NCI-H1417 treated with DMSO at 0.1 percent for 48 hours (cell line): ENCODE measurements at places on chromosomes 5 and 9.

DNA sequence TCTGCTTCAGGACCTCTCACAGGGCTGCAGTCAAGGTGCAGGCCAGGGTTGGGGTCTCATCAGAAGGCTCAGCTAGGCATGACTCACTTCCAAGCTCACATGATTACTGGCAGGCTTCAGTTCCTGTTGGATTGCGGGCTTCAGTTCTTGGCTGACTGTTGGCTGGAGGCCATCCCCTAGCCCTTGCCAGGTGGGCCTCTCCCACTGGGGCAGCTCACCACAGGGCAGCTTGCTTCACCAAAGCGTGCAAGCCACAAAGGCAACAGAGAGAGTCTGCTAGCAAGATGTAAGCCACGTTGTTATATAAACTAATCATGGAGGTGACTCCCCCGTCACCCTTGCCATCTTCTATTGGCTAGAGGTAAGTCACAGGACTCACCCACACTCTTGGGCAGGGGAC, 14.4 kb downstream of the CPLX2 start:
- no peak for DNase-seq

DNA sequence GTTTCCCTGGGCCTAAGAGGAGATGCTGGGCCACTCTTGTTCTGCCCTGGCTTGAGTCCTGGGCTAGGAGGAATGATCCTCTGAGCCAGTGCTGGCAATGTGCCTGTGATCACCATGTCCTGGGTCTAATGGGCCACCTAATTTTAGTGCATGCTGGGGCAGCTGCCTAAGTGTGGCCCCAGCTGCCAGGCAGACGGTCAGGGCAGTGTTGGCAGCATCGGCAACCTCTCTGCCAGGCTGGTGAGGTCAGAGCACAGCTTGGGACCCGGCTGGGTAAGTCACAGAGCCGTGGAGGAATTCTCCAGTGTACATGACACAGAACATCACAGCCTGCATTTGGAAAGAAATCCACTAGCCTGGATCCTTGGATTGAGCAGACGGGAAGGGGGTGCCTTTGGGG, 21.4 kb upstream of the PITX1 start:
- DNase-seq, result no peak

- no peak for DNase-seq
Measured at GRCh38 chr5:111494355-111494999, 17.9 kb downstream of the STARD4 start.

GRCh38 chr9:97575673-97576200, 57.4 kb downstream of the TSTD2 start:
- no peak for DNase-seq

DNA sequence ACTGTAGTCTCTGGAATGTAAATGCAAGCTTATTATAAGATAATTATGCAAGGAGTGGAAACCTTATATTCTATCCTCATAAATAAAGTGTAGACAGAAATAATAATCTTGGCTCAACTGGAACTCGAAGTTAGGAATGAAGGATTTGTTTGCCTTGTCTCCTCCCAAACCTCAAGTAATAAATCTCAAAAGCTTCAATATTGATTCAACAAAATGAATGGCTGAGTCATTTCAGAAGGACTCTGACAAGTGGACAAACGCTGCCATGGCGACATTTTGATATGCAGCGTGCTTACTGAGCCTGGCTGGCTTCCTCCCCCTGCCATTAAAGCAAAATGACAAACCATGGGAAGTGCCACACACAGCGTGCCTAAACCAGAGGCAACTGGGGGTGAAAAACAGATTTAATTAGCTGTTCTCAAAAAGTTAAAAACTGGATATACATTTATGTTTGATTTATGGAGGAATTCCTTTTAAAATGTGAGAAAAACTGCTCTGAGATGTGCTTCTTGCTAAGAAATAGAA, 10.5 kb upstream of the ADGRV1 start:
- peak; percentile 58 for DNase-seq

DNA sequence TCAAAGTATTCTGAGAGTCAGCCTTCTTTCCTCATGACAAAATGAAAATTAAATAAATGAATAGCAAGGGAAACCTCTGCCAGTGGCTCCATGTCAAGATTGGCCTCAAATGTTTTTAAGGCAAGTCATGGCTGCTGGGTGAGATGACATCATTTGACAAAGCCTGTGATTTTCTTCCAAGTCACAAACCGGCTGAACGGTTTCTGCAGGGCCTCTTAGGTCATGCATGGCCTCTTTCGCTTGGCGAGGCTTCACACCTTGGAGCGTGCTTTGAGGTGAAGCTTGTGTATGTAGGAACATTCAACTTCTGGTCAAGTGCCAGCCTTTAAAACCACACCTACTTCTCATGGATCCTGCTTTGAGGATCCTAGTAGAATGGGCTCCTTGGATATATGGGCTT, 161.0 kb upstream of the ZNF618 start:
- no peak for DNase-seq

DNA sequence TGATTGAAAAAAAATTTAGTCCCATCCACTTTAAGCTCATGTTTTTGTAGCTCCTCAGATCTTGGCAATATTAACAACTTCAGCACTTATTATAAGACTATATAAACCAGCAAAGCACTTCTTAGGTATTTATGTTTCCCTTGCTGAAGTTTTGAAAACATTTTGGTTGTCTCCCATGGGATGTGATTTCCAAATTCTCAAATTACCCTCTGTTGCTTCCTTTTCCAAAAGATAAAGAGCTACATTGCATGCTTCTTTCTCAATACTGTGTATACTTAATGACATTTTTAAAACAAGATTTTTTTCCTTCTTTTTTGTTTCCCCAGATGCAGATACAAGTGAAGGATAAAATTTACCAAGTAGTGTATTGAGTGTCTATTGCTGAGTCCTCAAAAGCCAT, 567.1 kb downstream of the CSNK1G3 start:
- no peak for DNase-seq

DNA sequence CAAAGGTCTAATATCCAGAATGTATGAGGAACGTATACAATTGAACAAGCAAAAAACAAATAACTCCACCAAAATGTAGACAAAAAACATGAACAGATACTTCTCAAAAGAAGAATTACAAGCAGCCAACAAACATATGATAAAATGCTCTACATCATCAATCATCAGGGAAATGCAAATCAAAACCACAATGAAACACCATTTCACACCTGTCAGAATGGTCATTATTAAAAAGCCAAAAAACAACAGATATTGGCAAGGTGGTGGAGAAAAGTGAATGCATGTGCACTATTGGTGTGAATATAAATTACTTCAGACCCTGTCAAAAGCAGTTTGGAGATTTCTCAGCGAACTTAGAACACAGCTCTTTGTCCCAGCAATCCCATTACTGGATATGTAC, 313.8 kb downstream of the ARRDC3 start:
- no peak for DNase-seq

DNA sequence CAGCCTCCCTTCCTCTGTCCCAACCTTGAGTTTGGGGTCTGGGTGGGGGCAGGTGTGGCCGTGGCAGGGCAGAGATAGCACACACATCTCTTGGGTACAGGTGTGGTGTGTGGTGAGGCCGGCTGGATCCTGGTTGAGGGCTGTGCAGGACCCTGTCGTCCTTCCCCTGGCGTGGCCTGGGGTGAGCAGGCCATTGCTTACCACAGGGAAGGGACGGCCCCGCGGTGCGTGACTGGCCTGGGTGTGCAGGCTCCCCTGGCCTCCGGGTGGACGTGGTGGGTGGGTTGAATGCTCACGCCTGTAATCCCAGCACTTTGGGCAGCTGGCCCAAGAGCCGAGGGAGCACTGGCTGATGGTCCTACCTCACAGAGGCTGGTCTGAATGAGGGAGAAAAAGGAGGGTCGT, 1.2 kb downstream of the ARRDC1 start:
- no peak for DNase-seq

DNA sequence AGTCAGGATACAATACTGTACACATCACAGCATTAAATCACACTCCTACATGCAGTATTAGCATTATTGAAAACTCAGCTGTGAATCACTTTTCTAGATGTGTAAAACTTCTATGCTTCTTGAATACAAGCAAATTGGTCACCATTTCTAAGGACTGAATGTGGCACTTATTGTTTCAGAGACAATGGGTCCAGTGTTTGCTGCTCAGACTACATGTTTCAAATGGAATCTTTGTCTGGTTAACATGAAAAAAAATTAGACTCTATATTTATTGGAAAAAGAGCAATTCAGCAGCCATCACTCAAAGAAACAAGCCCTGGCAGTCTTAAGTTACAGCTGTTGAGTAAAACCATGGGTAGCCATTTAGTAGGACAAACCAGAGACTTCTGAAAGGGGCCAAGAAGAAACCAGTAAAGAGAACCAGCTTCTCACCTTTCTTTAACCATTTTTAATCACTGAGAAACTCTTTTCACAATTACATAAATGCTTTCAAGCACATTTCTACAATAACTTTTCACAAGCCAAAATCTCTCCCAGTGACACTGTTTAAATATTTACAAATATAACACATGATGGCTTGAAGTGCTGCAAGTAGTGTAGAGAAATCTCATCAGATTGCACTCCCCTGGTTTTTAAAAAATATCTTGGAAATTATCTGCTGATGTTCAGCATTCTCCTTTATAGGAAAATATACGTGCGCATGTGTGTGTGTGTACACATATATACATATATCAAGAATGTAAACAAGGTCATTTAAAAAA, 35.2 kb downstream of the OR2K2 start:
- DNase-seq, result no peak

DNA sequence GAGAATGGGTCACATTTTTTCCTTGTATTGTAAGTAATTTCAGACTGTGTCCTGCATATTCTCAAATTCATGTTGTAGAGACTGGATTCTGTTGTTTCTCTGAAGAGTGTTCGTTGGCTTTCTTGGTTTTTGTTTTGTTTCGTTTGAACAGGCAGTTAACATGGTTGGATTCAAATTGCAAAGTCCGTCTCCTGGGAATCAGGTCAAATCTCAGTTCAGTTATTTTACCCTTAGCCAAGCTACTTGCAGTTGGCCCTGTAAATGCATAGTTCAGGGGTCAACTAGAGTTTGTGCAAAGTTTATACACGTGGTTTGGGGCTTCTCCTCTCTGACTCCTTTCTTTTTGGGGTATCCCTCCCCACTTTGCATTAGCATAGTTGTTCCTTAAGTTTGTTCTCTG, 21.7 kb upstream of the FBXW11 start:
- no peak for DNase-seq

- no peak for DNase-seq
Measured at GRCh38 chr9:83432104-83432627, 106.0 kb downstream of the FRMD3 start.

DNA sequence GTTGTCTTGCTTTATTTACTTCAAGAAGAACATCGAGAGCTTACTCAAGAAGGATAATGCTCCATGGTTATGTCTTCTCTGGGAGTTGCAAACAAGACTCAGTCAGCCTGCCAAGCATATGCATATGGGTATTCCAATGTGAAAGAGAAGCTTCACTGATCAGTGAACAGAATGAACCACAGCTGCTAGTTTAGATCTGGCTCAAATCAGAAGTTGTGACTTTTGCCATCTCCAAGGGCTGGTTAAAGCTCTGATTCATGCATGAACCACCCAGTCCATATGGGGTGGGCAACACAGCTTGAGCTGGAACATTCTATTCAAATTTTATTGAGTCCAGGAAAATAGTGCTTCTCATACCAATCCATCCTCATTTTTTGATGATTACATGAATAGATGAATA, 50.0 kb downstream of the ATPSCKMT start:
- DNase-seq, result no peak

GRCh38 chr9:893843-894420, 52.4 kb downstream of the DMRT1 start:
- DNase-seq, result no peak
